ENCODE measurements at places on chromosomes 7 and 10. TPM values are rescaled to one million over a fixed set of nuclear protein-coding genes. Genes with fewer than 3 reads are reported as not detected.

FMC1 gene
- total RNA-seq: 15.9 TPM

HDAC9 gene
- total RNA-seq: 2.9 TPM

MARVELD1 gene
- 1.5 TPM for total RNA-seq

KIF11 gene
- total RNA-seq: 51.4 TPM

NPY gene
- not detected for total RNA-seq

CALY gene
- 0.09 TPM for total RNA-seq

CPN1 gene
- not detected for total RNA-seq

SUN3 gene
- total RNA-seq: 0.99 TPM

ARL4A gene
- 12.1 TPM for total RNA-seq

CPED1 gene
- not detected for total RNA-seq

PRSS1 gene
- not detected for total RNA-seq

FAM170B gene
- total RNA-seq: not detected

MALRD1 gene
- not detected for total RNA-seq

TRIM24 gene
- 18.1 TPM for total RNA-seq

VPS50 gene
- total RNA-seq: 23.4 TPM

MRC1 gene
- total RNA-seq: 0.14 TPM

POU6F2 gene
- total RNA-seq: 0.16 TPM

PPP1R17 gene
- total RNA-seq: not detected

SYT15 gene
- total RNA-seq: 1.6 TPM

All from activated T-cell treated with anti-CD3 and anti-CD28 coated beads, Interleukin-2, amount 50 U/mL, for 72 hours (primary cell).